ENCODE measurements at places on chromosomes 1 and 21.

DNA sequence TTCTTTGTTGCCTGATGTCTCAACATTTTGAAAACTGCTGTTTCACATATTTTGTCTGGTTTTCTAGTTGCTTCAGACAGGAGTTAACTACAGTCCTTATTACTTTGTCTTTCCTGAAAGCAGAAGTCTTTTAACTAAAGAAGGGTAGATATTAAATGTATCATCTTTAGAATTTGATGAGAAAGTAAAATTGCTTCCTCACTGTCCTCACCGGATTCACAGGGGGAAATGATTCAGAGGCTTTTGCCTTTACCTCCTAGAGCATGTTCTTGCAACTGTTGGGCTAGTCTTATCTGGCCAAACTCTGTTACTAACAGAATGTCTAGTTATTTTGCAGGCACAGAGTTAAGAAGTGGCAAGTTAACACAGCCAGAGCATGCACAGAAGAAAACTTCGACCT, 107.2 kb upstream of the VAV3 start:
- DNase-seq, result no peak

GRCh38 chr1:42756956-42757891, 9.6 kb downstream of the P3H1 start:
- DNase-seq, result no peak

- DNase-seq, result no peak
Observed at GRCh38 chr1:85444381-85444780, 20.6 kb downstream of the DDAH1 start.

- DNase-seq, result no peak
Observed at GRCh38 chr1:195475568-195475967, 1132.7 kb downstream of the KCNT2 start.

GRCh38 chr1:158810311-158810710, 20.8 kb upstream of the MNDA start:
- no peak for DNase-seq

DNA sequence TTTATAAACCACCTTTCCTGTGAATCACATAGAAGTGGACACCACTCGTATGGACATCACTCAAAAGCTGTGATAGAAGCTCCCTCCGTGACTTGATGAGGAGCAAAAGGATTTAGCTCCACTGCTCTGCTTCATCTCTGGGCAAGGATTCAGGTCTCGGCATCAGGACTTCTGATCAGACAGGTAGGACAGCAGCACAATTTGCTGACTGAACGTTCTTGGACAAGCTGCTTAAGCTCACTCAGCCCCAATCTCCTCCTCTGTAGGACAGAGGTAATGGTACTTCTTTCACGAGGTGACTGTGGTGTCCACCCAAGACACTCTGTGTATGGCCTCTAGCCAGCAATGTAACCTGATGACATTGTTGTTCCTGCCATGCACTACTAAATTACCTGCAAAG, 122.6 kb upstream of the AJAP1 start:
- no peak for DNase-seq

- DNase-seq, result no peak
Observed at GRCh38 chr1:22108339-22109105, 34.4 kb downstream of the WNT4 start.

- no peak for DNase-seq
Observed at GRCh38 chr21:46322351-46323226, 1.1 kb downstream of the C21orf58 start.

DNA sequence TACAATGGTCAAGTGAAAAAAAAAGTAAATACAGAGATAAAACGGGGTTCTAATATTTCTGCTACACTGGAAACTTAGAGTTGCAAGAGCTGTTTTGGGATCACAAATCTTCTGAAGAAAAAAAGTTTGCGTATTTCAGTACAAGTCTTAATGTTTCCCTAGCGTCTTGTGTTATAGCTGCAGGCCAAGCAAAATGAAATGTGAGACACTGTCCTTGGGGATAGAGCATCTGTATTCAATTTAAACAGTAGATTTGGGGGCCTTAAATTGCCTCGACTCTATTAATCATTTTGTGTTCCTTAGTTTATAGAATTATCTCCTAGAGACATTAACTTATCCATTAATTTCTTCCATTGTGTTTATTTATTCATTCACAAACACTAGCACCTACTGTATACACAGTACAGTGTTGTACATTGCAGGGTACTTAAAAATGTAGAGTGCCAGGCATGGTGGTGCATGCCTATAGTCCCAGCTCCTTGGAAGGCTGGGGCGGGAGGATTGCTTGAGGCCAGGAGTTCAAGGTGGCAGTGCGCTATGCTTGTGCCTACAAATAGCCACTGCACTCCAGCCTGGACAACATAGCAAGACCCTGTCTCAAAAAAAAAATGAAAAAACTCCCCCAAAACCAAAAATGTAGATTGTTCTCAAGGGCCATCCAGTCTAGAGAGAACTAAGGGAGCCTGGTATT, 7.9 kb downstream of the DISC1 start:
- DNase-seq, result no peak

DNA sequence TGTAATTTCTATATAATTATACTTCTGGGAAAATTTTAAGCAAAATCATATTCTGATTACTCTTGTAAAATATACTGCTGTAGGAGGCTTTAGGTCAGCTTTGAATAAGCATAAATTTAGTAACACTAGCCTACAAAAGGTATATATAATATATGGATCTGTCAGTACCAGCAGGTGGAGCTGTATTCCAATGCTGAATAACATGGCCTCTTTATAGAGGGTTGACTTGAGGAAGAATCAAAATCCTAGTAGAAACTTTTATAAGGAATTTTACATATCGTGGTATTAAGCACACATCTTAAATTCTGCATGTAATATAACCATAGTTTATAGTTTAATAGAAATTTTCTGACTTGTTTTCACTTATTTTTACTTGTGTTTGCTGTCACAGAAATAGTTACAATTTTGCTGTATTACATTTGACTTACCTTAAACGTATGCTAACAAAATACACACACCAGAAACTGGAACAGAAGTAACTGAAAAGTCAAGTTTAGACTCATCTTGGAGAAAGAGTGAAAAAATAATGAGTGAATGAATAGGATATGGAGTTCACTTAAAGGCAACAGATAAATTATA, 79.3 kb downstream of the HMCN1 start:
- no peak for DNase-seq

DNA sequence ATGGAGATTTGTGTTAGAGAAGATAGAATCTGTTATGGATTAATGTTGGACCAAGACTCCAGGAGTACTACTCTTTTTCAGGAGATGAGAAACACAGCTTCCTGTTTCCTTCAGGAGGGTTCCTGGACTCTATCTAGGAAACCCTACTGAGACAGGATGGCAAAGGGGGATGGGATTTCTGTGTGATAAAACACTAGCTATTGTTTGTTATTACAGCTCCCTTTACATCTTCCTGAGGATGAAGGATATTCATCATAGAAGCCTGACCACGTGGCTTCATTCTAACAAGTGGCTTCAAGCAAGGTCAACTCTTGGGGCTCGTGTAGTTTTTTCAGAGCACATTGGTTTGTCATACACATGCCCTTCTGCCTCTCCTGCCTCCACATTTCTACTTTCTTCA, 33.3 kb downstream of the RGL1 start:
- DNase-seq, result no peak

DNA sequence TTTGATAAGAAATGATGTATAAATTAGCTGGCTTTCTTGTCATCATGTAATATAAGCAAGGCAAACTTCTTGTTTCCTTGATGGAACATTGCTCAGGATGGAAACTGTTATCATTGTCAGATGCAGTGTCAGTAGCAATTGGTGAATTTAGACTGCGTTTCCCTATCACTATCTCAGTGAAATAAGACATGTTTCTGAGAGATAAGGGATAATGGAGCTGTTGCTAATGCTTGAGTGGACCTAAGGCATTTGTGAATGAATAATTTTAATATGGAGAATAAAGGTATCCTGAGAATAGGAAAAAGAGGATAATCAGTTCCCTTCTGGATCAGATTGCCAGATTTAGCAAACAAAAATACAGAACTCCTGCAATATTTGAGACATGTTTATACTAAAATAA, 160.9 kb downstream of the HLX start:
- DNase-seq, result no peak

DNA sequence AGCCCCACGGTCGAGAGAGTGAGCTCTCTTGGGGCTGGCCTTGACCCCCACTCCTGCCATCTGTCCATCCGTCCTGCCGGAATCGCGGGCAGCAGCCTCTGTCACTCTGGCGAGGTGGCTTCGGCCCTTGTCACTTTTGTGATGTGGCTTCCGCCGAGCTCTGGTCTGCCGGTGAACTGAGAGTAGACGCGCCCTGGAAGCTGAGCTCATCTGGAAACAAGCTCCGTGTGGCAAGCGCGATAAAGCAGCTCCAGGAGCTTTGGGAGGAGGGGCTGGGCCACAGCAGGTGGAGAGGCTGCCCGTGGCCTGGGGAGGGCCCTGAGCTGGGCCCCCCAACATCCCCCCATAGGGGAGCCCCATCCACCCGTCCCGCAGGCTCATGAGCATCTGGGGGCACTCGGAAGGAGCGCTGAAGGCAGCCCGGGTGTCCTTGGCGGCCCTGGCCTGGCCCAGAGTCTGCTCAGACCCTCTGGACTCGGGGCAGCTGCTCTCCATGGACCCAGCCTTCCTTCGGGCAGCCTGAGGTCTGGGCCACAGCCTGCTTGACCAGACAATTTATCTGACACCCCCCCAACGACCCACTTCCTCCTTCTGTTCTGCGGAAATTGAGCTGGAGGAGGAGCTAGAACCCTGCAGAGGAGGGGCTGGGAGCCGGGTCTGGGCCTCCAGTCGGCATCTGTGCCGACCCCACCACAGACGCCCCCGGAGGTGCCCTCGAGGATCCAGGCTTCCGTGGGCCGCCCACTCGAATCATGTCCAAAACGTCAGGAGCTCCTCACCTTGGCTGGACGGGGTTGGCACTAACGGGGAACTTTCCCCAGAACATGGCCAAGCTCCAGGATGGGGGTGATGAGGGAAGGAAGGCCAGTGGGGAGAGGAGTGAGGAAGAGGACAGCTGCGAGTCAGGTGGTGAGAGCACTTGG, 59.1 kb downstream of the SLC19A1 start:
- DNase-seq, result no peak

DNA sequence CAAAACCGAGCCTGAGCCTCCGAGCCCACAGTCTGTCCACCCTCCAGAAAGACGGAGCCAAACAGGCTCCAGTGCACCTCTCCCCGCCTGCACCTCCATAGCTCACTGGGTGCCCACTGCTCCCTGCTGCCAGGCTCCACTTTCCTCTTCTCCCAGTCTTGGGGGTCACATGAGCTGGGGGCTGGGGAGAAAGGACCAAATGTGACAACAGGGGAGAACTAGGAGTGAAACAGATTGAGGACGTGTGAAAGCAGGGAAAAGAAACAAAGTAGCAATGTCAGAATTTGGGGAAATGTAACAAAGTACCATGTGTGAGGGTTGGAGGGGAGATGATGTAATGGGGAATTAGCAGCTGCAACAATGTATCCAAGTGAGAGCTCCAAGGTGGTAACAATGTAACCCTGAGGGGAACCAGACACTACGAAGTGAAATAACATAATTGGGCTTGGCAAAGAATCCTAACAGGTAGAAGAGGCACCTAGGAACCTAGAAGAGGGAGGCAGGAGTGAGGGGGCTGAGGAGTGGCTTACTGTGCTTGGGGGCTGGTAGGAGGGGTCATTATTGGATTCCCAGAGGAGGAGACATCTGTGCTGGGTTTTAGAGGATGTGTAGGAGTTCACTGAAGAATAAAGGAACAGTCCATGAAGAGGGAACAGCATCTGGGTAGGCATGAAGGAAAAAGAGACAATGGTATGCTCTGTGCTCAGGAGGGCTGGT, 12.5 kb downstream of the SDC3 start:
- DNase-seq, result no peak

DNA sequence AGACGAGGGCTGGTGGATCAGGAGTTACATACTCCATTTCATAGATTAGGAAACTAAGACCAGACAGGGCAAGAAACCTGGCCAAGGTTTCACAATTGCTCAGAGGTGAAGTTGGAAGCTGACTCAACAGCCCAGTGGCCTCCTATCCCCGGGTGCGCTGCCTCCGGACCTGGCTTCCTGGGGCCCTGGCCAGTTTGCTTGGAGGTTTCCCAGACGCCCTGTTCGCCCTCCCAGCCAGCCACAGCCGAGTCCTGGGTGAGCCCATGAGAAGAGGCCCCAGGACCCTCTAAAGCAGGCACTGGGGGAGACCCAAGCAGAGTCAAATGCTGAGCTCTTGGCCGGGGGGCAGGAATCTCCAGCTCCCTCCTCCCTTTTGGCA, 180.1 kb downstream of the ZBTB18 start:
- no peak for DNase-seq

GRCh38 chr21:40671716-40672115, 175.2 kb downstream of the DSCAM start:
- DNase-seq, result no peak

DNA sequence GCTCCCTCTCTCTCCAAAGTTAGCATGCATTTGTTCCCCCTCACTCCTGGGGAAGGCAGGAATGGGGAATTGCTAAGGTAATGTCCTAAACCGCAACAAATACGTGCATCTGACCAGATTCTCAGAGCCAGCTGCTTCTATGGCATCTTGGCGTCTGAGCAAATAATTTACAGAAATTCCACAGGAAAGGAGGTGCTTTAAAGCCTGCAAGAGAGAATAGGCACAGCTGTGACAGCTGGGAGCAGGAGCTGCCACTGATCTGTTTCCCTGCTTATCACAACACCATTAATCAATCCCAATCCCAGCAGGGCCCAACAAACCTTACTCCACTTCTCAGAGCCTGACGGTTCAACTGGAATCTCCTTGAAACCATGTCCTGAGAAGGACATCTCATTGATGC, 83.5 kb upstream of the ZNF281 start:
- no peak for DNase-seq

DNA sequence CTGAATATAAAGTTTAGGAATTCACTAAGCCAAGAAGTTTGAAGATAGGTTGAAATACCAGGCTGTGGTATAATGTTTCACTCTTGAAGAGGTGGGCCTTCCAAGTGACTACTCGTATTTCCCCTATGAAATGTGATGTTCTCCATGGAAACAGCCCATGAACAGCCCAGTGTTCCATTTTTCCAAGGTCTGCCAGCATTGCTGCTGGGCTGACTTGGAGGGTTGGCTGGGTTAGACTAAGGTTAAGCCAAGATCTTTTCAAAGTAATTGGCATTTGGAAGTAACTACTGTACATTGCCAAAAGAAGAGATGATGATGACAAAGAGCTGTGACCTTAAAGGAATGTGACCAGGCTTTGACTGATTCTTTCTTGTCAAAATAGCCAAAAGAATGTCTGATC, 73.8 kb downstream of the RPE65 start:
- DNase-seq, result no peak

DNA sequence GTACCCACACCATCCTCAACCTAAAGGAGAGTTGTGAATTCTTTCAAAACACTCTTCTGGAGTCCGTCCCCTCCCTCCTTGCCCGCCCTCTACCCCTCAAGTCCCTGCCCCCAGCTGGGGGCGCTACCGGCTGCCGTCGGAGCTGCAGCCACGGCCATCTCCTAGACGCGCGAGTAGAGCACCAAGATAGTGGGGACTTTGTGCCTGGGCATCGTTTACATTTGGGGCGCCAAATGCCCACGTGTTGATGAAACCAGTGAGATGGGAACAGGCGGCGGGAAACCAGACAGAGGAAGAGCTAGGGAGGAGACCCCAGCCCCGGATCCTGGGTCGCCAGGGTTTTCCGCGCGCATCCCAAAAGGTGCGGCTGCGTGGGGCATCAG, 638 bp upstream of the OLIG2 start:
- DNase-seq, result no peak

Data from omental fat pad (tissue), 4 donors.